ENCODE measurements at places on chromosomes 3 and 15. TPM values are rescaled to one million over a fixed set of nuclear protein-coding genes. Genes with fewer than 3 reads are reported as not detected.

- DNase-seq = no peak
These were observed 101.3 kb downstream of the LINGO1 start for GRCh38 chr15:77531191-77532000.

GRCh38 chr15:61057376-61057775, 171.7 kb downstream of the RORA start:
- no peak for DNase-seq

GRCh38 chr3:115627180-115628074, 4.1 kb downstream of the GAP43 start:
- DNase-seq = peak; percentile 46

DNA sequence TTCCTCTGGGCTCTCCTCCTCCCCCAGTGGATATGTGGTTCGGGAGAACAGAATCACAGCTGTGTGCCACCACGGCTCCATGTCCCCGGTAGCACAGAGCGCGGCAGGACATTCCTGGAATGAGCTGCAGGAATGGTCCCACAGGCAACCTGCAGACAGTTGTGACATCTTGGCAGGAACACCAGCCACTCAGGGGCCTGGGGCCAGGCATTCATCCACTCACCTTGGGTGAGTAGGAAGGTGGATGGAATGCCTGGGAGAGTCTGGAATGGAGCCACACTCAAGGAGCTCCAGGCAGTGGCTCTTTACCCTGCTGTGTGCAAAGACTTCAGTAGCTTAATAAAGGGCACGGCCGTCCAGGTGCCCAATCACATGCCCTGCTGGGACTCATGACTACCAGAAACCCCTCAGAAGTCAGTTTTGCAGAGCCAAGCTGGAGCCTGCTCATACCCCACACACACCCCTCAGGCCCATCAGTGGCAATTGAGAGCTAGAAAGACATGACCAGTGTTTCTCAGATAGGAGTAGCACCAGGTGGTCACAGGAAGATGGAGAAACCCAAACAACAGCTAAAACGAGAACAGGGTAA, 117.3 kb upstream of the PRR20G start:
- DNase-seq = no peak

Gene TRAIP
- 5.9 TPM for total RNA-seq

DNA sequence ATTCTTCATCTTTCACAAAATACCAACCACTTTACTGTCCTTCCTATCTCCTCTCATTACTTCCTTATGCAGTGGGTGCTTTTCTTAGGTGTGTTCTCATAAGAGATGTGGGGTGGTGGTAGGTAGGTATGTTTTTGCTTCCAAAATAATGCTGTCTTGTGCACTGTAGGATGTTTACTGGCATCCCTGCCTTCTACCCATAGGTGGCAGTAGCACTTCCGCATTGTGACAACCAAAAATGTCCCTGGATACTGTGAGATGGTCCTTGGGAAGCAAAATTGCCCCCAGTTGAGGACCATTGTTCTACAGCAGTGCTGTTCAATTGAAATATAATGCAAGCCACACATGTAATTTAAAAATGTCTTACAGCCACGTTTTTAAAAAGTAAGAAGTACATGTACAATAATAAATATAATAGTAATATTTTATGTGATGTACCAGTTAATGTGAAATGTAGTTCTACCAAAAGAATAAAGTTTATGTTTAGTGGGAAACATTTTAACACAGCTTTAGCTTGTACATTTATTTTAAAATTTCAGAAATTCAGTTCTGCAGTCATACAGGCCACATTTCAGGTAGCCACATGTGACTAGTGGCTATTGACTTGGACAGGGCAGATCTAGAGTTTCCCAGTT, 75.2 kb downstream of the NEO1 start:
- DNase-seq = peak; percentile 53

GRCh38 chr3:2697589-2697988, 412.6 kb downstream of the IL5RA start:
- no peak for DNase-seq

Gene GUCA1C
- 0.20 TPM for total RNA-seq

GRCh38 chr3:12986031-12986430, 87.2 kb downstream of the IQSEC1 start:
- no peak for DNase-seq

Gene ARL8B
- 53.9 TPM for total RNA-seq

Gene LRRC31
- total RNA-seq = 0.50 TPM

DNA sequence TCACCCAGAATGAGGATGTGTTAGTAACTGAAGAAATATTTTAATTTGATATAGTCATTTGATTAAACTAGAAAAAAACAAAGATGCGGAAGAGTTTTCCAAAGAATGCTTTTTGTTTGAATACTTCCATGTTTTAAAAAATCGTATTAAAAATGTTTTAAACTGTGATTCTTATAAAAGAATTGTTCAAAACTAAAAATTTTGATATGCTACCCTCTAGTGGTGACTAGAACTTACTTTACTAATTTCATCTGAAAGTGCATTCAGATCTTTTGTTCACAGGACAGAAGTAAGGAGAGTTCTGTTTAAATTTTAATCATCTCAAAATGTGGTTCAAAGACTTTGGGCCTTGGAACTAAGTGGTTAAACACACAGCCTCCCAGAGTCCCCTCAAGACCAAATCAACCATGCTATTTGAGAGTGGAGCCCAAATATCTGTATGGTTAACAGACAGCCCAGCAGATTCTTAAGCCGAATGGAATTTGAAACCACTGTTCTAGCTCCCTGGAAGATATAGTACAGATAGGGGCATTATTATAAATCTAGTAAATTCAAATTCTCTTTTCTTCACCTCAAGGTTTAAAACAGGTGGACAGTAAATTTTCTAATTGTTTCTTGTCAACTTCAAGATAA, 45.2 kb upstream of the SYNPR start:
- DNase-seq = peak; percentile 32

- no peak for DNase-seq
These were observed 18.5 kb downstream of the IGF1R start for GRCh38 chr15:98666841-98667240.

GRCh38 chr3:130572769-130573168, 55.8 kb downstream of the COL6A6 start:
- DNase-seq = no peak
